ENCODE measurements at places on chromosomes 7 and 10.

DNA sequence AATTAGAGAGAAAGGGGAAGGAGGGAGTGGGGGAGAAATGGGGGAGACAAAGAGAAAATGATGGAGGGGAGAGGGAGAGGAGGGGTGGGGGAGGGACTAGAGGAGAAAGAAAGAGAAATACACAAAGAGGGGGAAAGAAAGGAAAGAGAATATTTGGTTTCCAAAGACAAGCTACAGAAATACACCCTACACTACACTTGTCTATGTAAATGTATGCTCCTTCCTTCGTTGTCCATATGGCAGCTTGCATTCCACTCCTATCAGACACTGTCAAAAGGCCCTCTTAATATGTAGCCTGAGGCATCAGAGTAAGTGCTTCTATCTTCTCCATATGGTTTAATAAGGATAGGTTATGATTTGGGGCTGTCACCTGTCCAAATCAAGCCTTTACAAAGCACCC lies 92.8 kb upstream of the FEZF1 start:
- DNase-seq, result no peak

GRCh38 chr10:3136763-3137611 lies 35.6 kb downstream of the PITRM1 start:
- DNase-seq, result no peak

GRCh38 chr10:117259279-117259678 lies 18.4 kb downstream of the SLC18A2 start:
- DNase-seq, result no peak

GRCh38 chr10:128298587-128298986 lies 172.4 kb upstream of the MKI67 start:
- no peak for DNase-seq

DNA sequence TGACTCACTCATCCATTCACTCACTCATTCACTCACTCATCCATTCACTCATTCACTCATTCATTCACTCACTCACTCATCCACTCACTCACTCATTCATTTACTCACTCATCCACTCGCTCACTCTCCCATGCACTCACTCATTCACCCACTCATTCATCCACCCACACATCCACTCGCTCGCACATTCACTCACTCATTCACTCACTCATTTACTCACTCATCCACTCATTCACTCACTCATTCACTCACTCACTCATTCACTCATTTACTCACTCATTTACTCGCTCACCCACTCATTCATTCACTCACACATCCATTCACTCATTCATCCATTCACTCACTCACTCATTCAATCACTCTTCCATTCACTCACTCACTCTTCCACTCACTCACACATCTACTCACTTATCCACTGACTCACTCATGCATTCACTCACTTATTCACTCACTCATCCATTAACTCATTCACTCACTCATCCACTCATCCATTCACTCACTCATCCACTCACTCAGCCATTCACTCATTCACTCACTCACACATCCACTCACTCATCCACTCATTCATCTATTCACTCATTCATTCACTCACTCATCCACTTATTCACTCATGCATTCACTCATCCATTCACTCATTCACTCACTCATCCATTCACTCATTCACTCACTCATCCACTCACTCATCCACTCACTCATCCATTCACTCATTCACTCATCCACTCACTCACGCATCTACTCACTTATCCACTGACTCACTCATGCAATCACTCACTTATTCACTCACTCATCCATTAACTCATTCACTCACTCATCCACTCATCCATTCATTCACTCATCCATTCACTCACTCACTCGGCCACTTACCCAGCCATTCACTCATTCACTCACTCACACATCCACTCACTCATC lies 74.0 kb downstream of the CARD11 start:
- no peak for DNase-seq

DNA sequence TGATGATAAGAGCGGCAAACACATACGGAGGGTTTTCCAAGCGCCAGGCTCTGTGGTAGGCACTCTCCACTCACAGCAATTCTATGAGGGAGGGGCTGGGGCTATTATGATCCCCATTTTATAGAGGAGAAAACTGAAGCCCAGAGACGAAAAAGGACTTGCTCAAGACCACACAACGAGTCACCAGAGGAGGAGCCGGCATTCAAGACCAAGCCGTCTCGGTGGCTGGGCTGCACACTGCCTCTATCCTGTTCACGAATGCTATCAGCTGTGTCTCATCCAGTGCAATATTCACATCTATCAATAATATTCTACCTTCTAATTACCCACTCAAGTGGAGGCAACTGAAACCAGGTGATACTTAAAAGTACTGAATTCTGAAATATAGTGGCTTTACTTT lies 67.8 kb upstream of the NMT2 start:
- DNase-seq, result no peak

DNA sequence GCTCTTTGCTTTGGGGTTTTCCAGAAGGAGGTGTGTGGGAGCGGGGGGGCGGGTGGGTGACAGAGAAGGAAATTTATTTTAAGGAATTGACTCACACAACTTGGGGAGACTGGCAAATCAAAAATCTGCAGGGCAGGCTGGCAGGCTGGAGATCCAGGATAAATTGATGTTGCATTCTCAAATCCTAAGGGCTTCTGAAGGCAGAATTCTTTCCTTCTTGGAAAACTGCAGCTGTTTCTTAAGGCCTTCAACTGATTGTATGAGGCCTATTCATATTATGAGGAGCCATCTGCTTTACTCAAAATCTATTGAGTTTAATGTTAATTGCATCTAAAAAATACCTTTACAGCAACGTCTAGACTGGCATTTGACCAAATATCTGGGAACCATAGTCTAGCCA lies 1528.8 kb upstream of the LRRTM3 start:
- DNase-seq, result no peak

- DNase-seq, result no peak
These were observed 199.8 kb downstream of the AHR start for GRCh38 chr7:17498230-17498629.

DNA sequence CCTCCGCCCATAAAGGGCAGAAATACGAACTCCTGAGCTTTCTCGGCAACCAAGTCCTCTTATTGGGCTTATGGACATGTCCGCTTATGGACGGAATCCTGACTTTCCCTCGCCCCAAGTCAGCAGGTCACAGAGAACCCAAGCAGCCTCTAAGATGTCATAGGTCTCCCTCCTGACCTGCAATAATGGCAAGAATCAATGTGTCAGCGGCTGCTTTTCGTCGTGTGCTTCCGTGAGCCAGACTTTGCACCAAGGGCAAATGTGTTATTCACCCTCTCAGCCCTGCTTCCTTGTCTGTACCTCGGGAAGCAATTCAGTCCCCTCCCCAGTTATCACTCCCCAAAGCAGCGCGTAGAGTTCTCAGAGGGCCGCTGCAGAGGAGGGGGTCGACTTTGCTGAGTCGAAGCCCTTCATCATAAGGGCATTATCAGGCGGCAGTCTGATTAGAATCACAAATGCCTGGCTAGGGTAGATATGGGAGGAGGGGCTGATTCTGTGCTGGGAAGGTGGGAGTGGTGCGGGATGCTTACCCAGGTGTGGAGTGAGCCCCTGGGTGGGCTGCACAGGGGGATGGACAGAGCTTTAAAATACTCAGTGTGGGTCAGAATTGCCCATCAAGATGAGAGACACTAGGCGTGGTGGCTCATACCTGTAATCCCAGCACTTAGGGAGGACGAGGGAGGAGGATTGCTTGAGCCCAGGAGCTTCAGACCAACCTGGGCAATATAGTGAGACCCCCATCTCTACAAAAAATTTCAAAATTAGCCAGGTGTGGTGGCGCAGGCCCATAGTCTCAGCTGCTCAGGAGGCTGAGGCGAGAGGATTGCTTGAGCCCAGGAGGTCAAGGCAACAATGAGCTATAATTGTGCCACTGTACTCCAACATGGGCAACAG lies 36.0 kb downstream of the COL26A1 start:
- no peak for DNase-seq

GRCh38 chr10:75244487-75245353 lies 9.0 kb upstream of the COMTD1 start:
- DNase-seq, result peak; percentile 60

DNA sequence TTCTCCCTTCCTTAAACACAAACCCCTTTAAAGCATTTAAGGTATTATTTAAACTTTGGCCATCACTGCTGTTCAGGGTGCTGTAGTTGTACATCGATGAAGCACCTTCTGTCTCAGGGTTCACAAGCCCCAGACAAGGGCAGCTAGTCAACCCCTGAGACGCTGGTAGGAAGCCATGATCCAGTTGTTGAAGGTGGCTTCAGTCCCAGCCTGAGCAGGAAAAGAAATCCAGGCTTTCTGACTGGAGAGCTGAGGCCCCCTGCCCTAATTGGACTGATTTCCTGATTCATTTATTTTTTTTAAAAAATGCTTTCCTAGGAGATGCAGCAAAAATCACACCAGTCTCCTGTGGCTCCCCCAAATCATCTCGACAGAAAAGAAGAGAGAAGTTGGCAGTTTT lies 15.8 kb downstream of the CPA1 start:
- no peak for DNase-seq

DNA sequence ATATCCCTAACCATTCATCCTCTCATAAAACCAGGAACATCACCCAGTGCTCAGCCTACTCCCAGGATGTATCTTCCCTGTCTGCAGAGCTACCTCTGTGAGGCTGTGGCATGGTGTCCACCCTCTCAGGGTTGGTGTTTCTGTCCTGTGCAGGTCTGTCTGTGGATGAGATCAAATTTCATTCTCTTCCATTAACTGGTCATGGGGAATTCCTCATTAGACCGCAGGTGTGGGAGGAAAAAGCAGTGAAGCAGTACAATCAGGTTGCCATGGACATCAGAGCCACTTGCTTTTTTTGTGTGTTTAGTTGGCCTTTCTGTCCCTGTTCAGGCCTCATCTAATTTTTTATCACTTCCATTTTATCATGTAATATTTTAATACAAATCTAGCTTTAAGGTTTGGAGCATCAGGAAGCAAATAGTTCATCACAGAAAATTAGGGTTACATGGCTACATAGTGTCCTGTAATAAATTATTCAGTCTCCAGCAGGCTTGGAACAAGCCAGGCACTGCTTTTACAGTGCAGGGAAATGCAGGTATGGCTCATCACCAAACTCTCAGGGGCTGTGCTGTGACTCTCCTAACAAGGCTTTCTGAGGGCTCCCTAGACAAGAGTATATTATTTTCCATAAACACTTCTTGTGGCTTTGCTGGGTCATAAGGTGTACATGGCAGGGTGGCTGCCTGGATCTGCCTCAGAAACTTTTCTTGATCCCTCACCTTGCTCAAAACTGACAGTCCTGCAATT lies 594.9 kb upstream of the IGFBP3 start:
- no peak for DNase-seq

DNA sequence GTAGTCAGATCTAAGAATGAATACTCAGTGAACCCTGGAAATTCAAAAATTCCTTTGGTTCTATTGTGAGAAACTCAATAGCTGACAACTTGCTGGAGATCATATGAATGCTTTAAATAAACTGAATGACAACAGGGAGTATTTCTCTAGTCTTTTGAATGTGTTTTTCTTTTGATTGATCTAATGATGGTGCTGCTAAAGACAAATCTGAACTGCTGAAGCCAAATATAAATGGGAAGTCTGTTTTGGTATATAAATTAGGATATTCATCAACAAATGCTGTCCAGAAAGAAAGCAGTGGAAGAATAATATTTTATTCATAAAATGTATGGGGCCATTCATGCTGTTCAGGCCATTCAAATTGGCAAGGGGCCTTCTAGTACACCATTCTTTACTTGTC lies 79.4 kb downstream of the ITGB1 start:
- no peak for DNase-seq

Measured in prostate gland (tissue), 2 donors.